ENCODE measurements at places on chromosomes 2 and 18.

- DNase-seq, result peak; percentile 92
Measured at GRCh38 chr18:36314754-36315153, 17.2 kb downstream of the FHOD3 start.

DNA sequence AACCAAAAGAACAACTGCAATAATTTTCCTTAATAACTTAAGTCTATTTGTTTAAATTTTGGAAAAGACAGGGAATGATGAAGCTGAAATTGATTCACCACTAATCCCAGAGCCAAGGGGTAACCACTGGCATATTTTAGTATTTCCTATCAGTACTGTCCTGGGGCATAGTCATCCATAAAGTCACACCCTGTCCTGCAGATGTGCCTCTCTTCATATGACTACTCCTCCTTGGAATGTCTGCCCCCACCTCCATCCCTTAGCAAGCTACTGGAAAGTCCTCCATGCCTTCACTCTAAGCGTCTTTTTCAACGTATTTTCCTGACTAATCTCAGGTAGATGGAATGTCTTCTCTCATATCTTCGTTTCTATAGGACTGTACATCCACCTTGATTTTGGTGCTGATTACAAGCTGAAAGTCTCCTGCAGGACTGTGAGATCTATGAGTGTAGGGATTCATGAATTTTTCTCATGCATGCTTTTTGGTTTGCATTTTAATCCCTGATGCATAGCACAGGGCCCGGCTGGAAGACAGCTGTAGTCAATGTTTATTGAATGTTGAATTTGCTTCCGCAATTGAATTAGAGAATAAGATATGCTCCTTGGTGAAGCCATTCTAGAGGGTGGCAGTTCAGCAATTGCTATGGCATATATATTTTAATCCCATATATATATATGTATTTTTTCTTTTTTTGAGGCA, 85.6 kb downstream of the MOGAT1 start:
- peak; percentile 31 for DNase-seq

GRCh38 chr2:73232403-73233153, 461 bp downstream of the PRADC1 start:
- DNase-seq, result no peak

- DNase-seq, result no peak
Measured at GRCh38 chr2:124753842-124754241, 728.8 kb downstream of the CNTNAP5 start.

- no peak for DNase-seq
Measured at GRCh38 chr2:205661281-205661680, 21.0 kb upstream of the NRP2 start.

- no peak for DNase-seq
Measured at GRCh38 chr2:106547164-106547903, 60.2 kb downstream of the CD8B2 start.
